ENCODE measurements at places on chromosomes 6 and 20.

DNA sequence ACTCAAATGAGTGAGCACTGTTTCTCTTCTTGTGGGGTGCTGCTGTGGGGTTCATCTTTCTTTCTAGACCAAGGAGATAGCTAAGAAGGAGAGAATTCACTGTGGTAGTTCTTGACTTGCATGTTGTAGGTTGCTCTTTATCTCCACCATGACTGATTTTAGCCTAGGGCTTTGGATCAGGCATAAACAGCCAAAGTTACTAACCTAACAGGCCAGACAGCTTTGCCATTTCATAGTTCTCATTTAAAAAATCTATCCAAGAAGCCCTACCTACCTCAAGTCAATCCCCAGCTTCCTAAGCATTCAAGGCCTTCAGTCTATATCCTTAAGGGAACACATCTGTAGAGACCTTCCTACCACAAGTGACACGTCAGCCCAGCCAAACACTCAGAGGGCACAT, 107.9 kb upstream of the CARMIL1 start:
- DNase-seq = no peak

GRCh38 chr6:55621244-55621643, 42.3 kb upstream of the HMGCLL1 start:
- no peak for DNase-seq

GRCh38 chr6:11705069-11705468, 73.5 kb downstream of the ADTRP start:
- DNase-seq = no peak

- DNase-seq = no peak
Measured at GRCh38 chr6:25465941-25466340, 186.1 kb upstream of the SCGN start.

- no peak for DNase-seq
Measured at GRCh38 chr6:897528-898207, 204.7 kb upstream of the EXOC2 start.

GRCh38 chr6:4814212-4814611, 38.0 kb downstream of the CDYL start:
- DNase-seq = no peak

DNA sequence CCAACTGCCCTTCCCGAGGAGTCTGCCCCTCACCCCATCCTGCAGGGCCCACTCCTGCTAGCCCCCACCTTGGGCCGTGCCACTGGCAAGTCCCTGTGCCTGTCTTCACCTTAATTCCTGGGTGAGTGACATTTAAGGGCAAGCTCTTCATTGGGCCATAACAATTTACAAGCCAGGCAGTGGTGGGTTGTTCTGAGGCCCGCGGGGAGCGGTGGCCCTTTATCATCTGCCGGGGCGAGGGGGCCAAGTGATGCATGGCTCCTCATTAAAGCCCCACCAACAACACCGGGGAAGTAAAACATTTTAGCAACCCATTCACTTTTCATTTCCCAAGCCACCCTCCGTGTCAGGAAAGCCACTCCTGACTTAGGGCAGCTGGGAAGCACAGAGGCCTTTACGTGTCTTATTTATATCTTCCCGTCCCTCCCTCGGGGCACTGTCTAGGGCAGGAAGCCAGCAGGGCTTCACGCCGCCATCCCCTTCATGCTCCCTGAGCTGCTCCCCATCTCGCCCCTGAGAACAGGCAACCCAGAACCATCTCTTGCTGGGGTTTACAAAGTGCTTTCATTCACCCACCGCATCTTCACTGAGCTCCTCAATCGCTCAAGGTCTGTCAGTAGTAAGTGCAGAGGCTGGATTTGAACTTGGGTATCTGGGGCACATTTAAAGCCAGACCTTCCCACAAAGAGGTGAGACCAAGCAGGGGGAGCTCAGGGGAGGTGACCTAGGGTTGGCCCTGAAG, 55.5 kb upstream of the CCDC167 start:
- no peak for DNase-seq
